ENCODE measurements at places on chromosomes 2 and 18.

DNA sequence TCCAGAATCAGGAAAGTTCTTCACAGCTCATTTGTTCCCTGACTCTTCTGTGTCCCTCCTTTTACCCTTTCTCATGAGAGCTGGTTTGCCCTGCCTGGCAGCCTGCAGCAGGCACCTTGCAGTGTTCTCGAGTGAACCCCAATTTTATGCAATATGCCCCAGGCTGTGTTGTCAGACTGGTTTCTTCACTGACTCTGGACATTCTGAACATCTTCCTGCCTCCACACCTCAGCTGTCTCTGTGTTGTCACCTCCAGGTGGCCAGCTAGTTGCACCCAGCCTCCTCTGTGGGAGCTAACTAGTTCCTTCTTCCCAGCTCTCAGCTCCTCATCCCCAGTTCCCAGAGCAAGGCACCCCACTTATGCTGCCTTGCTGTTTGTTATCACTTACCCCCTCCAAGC, 5.5 kb downstream of the SETBP1 start:
- DNase-seq: no peak

DNA sequence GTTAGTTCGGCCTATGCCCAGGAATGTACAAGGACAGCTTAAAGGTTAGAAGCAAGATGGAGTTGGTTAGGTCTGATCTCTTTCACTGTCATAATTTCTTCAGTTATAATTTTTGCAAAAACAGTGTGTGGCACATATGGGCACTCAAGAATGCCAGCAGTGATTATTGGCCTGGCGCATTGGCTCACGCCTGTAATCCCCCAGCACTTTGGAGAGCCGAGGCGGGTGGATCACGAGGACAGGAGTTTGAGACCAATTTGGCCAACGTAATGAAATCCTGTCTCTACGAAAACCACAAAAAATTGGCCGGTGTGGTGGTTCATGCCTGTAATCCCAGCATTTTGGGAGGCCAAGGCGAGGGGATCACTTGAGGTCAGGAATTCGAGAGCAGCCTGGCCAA, 75.7 kb upstream of the MSH2 start:
- no peak for DNase-seq

DNA sequence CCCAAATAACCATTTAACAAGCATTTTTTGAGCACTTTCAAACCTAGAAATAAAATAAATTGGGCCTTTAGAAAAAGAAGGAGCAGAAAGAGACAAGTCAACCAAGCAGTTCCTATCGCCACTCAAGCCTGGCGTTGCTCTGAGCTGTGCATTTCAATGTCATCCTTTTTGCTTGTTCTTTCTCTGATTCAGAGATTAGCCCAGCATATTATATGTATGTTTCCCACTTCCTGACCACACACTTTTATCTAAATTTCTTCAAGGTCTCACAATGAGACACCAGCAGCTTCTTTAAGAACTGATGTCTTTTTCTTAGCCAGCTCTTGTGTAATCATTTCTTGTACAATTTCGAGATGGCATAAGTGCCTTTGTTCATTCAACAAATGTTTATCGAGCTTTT, 344.5 kb upstream of the ID2 start:
- DNase-seq: no peak

- DNase-seq: no peak
These were observed 175.8 kb downstream of the SLC8A1 start for GRCh38 chr2:40276076-40276475.

- no peak for DNase-seq
These were observed 529 bp upstream of the MTA3 start for GRCh38 chr2:42567806-42568400.

DNA sequence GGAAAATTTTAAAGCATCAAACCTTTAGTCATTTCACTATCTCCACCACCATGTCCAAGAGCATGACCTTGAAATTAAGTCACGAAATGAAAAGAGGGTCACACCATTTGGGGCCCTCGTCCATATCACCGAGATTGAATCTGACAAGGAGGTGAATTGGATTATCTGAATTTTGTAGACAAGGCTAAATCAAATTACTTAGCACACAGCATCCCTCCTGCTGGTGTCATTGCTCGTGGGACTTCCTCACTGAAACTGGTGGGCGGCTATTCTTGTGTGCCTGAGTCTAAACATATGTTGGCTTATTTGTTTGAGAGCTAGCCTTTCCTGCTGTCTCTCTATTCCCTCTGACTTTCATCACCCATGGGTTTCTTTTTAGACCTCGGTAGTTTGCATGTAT, 64.6 kb upstream of the CNGA3 start:
- no peak for DNase-seq

GRCh38 chr2:173812321-173812720, 152.9 kb downstream of the SP3 start:
- no peak for DNase-seq

DNA sequence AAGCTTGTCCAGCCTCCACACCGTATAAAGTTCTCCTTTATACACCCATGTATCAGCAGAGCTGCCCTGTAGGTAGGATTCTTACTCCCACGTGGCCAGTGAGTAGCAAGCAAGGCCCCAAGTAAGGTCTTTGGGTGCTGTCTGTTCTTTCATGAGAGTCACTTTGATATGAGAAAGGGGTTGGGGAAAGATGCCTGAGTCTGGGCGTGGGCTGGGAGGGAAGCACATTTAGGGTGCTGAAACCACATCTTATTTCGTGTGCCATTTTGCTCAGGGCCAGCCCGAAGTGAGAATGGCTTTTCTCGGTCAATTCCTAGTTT, 436 bp upstream of the ITPRIPL1 start:
- DNase-seq: no peak

- no peak for DNase-seq
These were observed 366.5 kb upstream of the POU3F3 start for GRCh38 chr2:104487366-104487765.

- DNase-seq: no peak
These were observed 110.6 kb downstream of the HNRNPLL start for GRCh38 chr2:38492042-38492615.

DNA sequence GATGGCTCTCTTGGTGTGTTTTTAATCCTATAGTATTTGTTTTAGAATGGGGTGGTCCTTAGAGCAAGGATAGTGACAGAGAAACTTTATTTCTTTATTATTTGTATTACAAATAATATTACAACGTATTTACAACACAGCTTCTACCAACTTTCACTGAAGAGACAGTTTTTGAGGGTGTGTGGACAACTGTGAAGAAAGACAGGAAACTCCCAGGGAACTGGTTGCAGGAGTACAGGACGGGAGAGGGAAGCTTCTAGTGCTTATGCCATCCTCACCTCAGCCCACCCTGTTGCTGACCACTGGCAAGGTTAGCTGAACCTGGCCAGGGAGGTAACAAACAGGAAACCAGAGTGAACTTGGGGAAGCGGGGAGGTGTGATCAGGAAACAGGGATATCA, 251.7 kb downstream of the BCL11A start:
- no peak for DNase-seq

- DNase-seq: no peak
These were observed 189.9 kb downstream of the SH3RF3 start for GRCh38 chr2:109318949-109319342.

GRCh38 chr2:39511219-39511604, 74.1 kb upstream of the MAP4K3 start:
- DNase-seq: no peak

DNA sequence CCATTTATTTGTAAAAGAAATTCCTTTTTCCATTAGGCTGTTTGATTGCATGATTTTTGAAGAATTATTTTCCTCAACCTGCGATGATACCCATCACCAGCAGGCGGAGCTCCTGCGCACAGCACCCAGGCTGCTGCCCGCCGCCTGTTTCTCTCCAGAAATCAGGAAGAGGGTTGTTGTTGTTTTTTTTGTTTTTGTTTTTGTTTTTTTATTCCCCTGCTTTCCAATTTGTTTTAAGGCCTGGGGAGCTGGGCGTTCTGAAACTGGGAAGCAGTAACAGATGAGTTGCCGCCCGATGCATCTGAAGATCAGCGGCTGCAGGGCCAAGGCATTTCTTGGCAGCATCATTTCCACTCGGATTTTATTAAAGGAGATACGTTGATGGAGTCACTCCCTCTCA, 132.1 kb downstream of the MBP start:
- DNase-seq: peak; percentile 21

GRCh38 chr18:50558157-50558556, 1.7 kb upstream of the MAPK4 start:
- no peak for DNase-seq

DNA sequence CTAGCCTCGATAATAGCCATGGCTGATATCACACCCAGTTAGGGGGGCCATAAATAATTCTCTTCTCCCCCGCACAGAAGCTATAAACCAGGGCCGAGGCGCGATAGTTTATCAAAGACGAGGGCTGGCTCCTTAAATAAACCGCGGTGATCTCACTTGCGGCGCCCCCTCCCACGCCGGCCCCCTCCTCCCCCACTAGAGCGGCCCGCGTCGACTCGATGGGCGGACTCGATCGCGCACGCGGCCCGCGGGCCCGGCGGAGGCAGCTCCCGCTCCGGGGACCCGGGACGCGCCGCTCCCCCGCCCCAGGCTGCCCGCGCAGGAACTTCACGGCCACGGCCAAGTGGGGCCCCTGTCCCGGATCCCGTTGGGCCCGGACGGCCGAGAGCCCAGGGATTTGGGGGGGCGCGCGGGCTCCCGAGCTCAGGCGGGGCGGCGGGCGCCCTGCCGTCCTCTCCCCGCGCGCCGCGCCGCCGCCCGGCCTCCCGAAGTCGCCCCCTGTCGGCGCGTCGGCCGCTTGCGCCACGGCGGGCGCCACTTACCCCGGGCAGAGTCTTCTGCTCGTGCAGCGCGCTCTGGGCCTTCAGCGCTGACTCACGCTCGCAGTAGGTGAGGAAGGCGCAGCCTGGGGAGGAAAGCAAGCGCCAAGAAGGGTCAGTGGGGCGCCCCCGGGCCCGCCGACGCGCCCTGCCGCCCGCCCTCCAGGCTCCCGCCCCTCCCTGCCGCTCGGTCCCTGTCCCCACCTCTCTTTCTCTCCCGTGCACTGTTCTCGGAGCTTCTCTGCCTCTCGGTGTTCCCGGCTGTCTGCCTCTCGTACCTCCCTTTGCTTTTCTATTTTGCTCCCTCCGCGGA, 80.4 kb downstream of the CELF4 start:
- no peak for DNase-seq

DNA sequence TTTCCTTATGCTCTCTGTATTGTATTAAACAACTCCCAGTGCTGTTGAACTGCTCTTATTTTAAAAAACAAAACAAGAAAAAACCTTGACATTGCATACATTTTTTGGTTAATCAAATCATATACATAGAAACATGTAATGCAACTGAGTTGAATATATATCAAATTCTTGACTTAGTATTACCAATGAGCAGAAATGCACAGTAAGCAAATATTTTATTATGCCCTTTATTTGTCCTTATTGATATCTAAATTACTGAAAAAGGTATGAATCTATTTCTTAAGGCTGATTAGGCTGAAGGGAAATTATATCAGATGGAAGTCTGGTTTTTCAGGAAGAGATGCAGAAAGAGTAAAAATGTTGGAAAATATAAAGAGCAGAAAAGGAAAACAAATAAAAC, 6.9 kb upstream of the KDM3A start:
- DNase-seq: no peak

GRCh38 chr2:55107436-55107835, 57.2 kb upstream of the RTN4 start:
- DNase-seq: no peak

DNA sequence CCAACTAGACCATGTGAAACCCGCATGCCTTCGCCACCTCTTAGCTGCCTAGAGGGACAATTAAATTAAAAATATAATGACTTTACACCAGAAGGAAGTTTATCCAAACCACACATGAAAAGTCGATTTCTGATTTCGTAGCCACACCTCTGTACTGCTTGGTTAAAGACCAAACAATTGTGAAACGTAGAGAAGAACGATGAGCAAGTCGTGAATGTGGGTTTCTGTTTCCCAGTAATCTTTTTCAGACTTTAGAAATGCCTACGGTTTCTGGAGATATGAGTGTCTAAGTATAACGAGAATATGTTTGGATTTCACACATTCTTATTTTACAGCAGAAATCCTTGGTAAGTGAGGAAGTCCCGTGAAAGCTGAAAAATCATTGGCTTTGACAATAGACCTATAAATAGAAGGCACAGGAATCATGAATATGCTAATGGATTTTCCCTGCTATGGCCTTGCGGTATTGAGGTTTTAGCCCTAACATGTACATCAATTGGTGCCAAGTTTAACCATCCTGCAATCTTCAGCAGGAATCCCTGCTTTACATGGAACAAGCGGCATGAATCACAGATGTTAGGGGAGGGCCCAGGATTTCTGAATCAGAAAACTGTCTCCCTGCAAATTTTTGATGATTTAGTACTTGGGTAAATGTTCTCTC, 105.6 kb downstream of the TTC32 start:
- no peak for DNase-seq

GRCh38 chr2:96895746-96896651, 26.1 kb upstream of the SEMA4C start:
- no peak for DNase-seq
